GM23248 (cell line): ENCODE measurements at places on chromosomes 7 and 10. TPM values are rescaled to one million over a fixed set of nuclear protein-coding genes. Genes with fewer than 3 reads are reported as not detected.

Gene BLNK
- total RNA-seq = not detected in 2 replicates

Gene ZNF107
- 2.8 and 3.2 TPM in 2 replicates for total RNA-seq

GRCh38 chr10:97178074-97178473 lies 7.7 kb downstream of the SLIT1 start:
- no peak for DNase-seq

Gene CCL24
- not detected in 2 replicates for total RNA-seq

DNA sequence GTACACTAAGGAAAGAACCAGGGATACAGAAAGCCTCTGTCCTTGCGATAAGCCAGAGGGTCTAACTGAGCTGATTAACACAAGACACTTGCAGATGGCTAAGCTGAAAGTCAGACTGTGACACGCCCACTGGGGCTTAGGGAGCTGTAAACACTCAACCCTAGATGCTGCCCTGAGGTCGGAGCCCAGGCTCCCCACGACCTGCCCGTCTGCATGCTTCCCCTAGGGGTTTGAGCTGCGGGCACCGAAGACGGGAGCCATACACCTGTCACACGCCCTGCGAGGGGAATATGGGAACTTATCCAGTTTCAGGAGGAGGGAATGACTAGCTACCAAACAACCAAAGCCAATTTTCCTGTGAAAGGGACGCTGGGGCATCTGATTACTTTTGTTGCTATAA lies 96.0 kb downstream of the HTR5A start:
- no peak for DNase-seq

- peak; percentile 45 for DNase-seq
Measured at GRCh38 chr10:76311752-76312636, 880.6 kb downstream of the LRMDA start.

- DNase-seq = no peak
Measured at GRCh38 chr10:119989966-119990365, 97.4 kb downstream of the SEC23IP start.

GRCh38 chr10:43892062-43892770 lies 243.5 kb upstream of the ZNF32 start:
- DNase-seq = peak; percentile 83

GRCh38 chr10:31694126-31694685 lies 234.4 kb downstream of the ARHGAP12 start:
- no peak for DNase-seq

Gene SNCG
- total RNA-seq = 1.2 and 1.8 TPM in 2 replicates

DNA sequence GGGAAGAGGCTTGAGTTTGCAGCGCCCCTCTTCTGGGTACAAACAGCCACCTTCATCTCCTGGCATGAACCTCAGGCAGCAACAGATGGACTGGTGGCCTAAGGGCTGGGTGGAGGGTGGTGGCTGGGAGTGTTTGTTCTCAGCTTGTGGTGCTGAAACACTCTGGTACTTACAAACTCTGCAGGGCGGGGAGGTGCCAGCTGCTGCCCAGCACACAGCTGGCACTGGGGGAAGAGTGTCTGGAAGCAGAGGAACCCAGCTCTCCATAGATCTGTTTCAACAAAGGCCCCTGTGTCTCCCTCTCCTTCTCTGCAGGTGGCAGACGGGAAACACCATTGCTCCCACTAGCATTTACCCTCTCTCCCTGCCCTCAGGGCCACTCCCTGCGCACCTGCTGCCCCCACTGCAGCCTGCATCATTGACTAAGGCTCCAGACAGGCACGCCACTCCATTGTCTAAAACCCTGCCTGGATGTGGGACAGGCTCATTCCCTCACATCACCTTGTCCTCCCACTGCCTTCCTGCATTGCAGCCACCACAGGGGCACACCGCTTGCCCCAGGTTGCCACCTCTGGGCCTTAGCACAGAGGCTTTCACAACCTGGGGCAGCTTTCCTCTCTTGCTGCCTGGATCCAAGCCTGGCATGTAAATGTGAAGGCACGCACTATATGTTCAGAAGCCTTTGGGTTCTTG lies 6.5 kb downstream of the ARHGAP22 start:
- no peak for DNase-seq

DNA sequence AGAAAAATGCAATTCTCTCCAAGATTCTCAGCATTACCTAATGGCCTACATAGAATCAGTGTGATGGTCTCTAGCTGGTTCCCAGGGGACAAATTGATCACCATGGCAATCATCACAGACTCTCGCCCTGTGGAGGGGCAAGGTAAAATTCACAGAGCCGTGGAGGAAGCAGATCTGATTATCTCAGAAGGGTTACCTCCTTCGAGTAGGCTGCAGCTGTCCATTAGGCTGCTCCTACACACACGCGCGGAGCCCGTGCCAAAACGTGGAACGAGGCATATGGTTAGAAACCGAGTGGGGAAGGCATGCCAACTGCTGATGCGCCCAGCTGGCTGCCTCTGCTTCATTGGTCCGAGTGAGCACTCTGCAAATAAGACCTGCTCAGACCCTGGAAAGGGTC lies 52.8 kb upstream of the PTER start:
- DNase-seq = no peak

DNA sequence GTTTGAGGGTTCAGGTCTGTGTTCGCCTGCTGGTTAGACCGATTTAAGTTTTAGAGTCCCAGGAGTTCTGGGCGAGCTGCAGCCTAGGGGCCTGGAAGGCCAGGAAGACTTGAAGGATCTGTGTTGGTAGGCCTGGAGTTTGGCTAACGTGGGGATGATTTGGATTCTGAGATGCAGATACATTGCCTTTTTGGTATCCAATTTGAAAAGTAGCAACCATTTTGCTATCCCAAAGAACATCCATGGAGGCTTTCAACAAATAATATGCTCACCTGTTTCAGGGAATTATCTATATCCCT lies 433 bp upstream of the TRIM4 start:
- DNase-seq = no peak

Gene BUB3
- 163 and 170 TPM in 2 replicates for total RNA-seq

DNA sequence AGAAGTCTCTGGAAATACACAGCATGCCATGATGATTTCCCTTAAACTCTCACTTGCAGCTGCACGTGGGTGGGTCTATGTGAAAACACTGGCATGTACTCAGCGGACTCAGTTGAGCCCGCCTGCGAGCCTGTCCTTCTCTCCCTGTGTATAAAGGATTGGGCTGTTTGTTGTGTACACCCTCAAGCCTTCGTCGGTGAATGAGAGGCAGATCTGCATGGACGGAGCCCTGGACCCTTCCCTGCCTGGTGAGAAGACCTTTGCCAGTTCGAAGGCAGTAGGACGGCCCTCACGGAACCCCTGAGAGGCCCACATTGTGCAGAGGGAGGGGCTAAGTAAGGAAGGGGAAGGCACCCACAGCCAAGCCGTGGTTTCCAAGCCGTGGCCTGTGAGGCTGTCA lies 121.2 kb downstream of the WDFY4 start:
- DNase-seq = peak; percentile 47

DNA sequence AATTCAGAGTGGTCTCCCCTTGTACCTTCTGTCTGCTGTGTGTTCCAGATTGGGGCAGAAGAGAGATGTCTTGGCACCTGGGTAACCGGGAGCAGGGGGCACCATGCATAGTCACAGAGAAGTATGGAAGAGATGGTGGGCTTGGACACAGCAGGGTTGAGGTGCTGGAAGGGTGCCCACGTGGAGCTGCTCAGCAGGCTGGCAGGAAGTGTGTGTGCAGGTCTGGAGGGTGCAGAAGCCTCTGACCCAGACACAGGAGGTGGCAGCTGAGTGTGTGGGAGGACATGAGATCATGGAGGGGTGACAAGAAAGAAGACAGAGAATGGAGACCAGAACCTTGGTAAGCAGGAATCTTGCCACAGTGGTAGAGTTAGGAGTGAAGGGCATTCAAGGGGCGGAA lies 42.3 kb upstream of the DUSP5 start:
- DNase-seq = no peak

Gene CDNF
- 0.32 and 1.0 TPM in 2 replicates for total RNA-seq

Gene GRM3
- total RNA-seq = not detected in 2 replicates

Gene BNIP3
- total RNA-seq = 283 and 423 TPM in 2 replicates

DNA sequence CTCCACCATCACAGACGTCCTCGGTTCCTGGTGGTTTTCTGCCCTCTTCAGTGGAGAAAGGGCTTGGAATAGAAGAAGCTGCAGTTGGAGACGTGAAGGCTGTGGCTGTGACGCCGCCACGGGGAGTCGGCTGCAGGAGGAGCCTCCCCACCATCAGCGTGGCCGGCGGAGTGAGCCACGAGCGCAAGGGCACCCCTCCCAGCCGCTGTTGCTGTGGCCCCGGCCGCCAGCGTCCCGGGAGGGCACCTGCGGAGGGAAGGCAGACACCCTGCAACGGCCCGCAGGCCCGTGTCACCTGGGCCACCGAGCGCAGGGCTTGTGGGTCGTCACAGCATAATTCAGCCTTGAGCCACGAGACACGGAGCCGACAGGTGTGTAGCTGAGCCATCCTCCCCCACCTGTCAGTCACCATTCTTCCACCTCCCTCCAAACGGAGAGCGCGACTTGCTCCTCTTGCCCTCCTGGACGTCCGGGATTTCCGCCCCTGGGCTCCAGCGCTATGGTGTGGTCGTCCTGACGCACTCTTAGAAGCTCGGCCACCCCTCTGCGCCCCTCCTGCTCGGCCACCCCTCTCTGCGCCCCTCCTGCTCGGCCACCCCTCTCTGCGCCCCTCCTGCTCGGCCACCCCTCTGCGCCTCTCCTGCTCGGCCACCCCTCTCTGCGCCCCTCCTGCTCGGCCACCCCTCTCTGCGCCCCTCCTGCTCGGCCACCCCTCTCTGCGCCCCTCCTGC lies 102.7 kb downstream of the PTPRN2 start:
- DNase-seq = no peak

Gene EXOC6
- 2.0 and 3.4 TPM in 2 replicates for total RNA-seq

- peak; percentile 73 for DNase-seq
Measured at GRCh38 chr7:1917221-1918062, 247.4 kb downstream of the ELFN1 start.

Gene GALNT17
- not detected in 2 replicates for total RNA-seq

Gene CLDN4
- total RNA-seq = not detected in 2 replicates

DNA sequence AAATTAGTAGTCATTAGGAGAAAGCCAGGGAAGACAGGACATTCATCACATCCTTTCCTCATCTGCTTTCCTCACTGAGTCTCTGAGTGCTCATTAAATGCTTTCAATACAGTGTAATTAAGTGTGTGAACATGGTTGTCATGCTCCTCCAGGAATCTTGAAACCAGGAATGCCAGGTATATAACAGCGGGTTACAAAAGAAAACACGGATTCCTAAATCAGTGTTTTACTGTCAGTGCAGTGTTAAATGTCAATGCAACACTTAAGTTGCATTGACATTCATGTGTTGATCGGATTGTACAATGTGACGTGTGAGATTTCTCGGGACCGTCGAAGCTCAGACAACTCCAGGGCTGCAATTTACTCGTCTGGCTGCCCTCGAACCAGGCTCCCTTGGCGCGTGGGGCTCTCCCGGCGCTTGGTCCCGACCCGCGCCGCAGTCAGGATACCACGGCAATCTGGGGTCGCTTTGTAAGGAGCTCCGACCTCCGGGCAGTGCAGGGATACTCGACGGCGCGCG lies 455 bp upstream of the SPAG6 start:
- DNase-seq = no peak

- no peak for DNase-seq
Measured at GRCh38 chr7:151178236-151178635, 8.8 kb downstream of the ASB10 start.

Gene SPDYE11
- not detected in 2 replicates for total RNA-seq

Gene ERCC6
- total RNA-seq = 69.2 and 101 TPM in 2 replicates

DNA sequence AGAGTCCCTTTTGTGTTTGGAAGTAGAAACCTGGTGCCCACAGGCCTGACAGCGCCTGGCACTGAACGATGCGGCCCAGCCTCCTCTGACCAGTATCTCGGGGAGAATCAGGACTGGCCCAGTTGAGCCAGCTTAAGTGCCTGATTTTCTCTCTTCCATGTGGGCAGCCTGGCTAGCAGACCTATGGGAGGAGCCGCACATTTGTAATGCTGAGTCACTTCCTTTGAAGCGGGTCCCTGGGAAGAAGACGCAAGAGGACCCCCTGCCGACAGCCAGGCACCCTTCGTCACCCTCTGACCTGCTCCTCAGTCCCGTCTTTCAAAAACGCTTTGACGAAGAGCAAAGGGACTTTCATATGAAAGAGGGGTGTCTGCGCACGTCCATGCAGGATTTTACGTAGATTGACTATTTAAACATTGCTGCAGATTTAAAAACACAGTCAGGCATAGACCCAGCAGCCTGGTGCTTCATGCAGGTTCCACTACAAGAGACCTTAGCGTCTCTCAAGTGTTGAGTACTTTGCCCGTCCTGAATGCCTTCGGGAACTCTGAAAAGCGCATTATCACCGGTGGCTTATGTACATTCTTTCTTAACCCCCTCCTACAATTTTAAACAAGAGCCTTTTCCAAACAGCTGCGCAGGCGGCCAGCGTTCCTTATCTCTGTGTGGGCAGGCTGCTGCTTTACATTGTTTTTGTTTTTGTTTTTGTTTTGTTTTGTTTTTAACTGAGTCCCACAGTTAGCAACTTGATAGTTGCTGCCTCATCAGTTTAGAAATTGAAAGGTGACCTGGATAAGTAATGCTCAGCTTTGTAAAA lies 36.5 kb upstream of the AP5Z1 start:
- DNase-seq = peak; percentile 91

- peak; percentile 5 for DNase-seq
Measured at GRCh38 chr7:127409629-127410028, 17.1 kb upstream of the ZNF800 start.

DNA sequence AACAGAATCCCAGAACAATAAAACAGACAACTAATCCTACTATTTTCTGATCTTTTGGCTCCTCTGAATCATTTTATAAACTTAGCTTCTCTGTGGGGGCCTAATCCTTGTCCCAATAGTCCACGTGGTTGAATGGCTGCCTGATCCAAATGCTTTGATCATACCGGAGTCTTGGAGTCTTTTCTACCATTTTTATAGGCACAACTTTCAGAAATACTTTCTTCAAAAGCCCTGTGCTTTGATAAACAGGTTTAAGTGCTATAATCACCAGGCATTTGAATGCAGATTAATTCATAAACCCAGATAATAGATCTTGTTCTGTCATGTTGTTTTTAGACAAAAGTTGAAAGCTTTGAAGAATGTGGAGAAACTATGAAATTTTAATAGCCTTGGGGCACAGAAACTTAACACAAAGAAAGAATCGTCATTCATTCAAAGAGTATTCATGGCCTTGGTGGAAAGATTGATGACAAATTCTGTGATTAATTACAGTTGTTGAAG lies 163.7 kb downstream of the AHR start:
- peak; percentile 13 for DNase-seq

DNA sequence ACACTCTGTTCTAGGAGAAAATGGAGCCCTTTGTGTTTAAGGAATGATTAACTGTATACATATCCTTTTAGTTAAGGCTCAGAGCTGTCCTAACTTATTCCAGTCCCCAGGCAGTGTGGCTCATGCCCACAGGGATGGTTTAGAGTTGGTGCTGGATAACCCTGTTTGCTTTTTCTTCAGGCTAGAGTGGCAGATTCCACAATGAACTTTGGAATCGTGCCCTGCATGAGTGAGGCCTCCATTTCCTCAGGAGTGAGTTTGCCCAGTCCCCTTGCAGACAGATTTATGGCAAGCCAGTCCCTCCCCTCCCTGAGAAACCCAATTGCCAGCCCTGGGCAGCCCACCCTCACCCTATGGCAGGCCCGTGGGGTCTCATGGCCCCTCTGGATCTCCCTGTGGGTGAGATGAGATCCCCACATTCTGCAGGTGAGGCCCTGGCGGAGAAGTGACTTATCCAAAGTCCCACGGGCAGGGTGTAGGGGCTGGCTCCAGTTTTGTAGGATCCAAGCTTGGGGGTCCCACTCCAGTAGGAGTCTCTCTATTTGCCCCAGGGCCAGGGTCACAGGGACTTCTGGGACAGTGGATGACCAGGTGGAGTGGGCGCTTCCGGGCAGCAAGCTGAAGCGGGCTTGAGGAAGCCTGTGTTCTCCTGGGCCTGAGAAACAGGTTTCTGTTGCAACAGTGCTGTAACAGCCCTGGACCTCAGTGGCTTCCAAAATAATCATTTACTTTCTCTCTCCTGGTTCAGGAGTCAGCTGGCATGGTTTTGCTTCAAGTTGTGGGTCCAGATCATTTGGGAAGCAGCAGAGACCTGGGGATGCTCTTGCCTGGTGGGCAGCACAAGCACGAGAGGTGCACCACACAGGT lies 9.0 kb upstream of the COMTD1 start:
- DNase-seq = no peak
